ENCODE measurements at places on chromosomes 12 and 14.

DNA sequence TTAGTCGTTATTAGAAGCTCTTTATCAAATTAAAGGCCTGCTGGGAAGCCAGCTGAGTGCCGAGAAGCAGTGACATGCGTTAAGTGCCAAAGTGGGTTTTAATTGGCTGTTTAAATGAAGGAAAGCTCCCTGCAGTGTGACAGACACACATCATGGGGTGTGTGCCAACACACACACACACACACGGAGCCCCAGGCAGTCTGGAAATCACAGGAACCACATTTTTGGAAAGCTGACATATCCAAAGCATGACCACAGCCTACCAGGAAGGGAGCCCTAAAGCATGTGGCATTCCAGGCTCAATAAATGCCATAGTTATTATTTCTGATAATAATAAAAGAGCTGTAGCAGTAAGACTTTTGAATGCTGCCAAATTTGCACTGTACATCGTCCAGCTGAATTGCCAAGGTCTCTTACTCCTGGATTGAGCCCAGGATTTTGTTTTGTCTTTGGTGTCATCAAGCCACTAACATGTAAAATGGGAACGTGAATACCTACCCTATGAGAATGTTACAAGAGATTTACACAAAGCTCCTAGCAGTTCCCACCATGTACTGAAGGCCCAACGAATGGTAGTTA lies 135.1 kb downstream of the TMEM30B start:
- no peak for DNase-seq

DNA sequence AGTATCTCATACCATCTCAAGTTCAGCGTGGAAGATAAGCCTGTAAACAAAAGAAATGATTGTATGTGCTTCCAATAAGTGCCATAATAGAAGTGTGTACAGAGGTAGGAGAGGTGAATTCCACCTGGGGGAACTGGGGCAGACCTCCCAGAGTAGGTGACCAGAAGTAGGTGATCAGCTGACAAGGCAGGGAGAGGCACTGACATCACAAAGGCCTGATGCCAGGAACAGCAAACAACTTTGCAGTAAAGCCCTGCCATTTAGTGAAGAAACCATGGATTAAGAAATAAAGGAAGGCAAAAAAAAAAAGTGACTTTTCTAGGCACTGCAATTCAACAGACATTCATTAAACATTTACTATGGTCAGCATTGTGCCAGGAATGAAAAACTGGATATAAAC lies 31.1 kb downstream of the NR1H4 start:
- no peak for DNase-seq

GRCh38 chr14:103149351-103150237 lies 26.3 kb downstream of the TNFAIP2 start:
- no peak for DNase-seq

DNA sequence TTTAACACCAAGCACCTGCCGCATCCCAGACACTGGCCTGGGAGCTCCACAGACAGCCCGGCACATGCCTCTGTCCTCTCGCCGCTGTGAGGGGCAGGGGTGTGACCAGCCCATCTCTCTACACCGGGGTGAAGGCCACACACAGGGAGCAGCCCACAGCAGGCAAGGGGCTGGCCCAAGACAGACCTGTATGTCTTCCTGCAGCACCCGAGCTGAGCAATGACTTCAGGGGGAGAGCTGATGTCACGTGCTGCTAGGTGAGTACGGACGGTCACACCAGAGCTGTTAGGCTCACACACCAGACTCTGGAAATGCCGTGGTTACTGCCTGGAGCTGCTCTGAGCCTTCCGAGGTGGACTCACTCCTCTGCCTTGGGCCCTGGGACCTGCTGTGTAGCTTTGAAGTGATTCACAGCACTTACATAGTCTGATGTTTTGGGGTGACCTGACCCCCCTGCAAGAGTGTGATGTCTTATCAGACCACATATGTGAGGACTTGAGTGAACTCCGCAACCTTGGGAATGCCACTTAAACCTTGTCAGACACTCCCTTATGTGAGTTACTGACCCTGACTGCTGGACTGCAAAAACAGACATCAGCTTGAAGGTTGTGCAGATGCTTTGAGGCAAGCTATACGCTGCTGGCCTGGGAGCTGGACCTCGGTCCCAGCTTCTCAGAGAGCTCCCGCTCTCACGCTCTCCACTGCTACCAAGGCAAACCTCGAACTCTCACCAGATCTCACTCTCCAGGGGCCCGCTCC lies 1.8 kb downstream of the XRCC3 start:
- no peak for DNase-seq

GRCh38 chr14:23005451-23006187 lies 4.3 kb downstream of the C14orf93 start:
- no peak for DNase-seq

Measured in stimulated activated CD4-positive, alpha-beta T cell treated with anti-CD3 and anti-CD28 coated beads, Interleukin-1b, Interleukin-23, amount 100 ng/mL, for 4 hours (primary cell).